ENCODE measurements at places on chromosomes 3 and 15.

GRCh38 chr3:125959317-125960065, 9.5 kb upstream of the ROPN1B start:
- no peaks in the 10 kb centered on the region for H3K4me1 ChIP-seq
- no peak overlapping the region for H3K4me3 ChIP-seq

DNA sequence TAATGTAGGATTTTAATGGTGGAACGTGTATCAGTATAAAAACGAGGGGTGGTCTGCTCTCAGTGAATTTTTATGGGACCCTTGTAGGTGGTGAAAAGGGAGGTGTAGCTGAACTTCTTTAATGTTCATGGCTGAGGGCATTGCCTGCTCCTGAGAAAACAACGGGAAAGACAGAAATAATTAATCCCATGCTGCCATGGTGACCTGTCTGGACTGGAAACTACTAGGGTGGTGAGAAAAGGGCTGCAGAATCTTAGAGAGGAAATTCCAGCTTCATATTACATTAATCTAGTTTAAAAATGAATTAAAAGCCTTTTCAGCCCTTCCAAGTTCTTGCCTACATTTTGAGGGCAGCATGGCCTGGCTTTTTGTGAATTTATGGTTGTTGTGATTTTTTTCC, 47.6 kb downstream of the ZBTB38 start:
- no peaks in the 10 kb centered on the region for H3K27me3 ChIP-seq
- H3K4me3 ChIP-seq: no peak overlapping the region
- peak overlapping the region; percentile 97 for H3K27ac ChIP-seq
- H3K4me1 ChIP-seq: peaks cover 95% of the 10 kb centered on the region
- peaks cover 77% of the 10 kb centered on the region for H3K36me3 ChIP-seq

GRCh38 chr15:60635507-60636352, 156.8 kb upstream of the ICE2 start:
- no peaks in the 10 kb centered on the region for H3K36me3 ChIP-seq
- H3K27ac ChIP-seq: no peak overlapping the region
- H3K27me3 ChIP-seq: peaks cover 8% of the 10 kb centered on the region
- no peak overlapping the region for H3K4me3 ChIP-seq
- DNase-seq: no peak

- H3K4me3 ChIP-seq: no peak overlapping the region
- no peaks in the 10 kb centered on the region for H3K27me3 ChIP-seq
- no peak for DNase-seq
Measured at GRCh38 chr3:3625544-3626271, 173.5 kb upstream of the LRRN1 start.

DNA sequence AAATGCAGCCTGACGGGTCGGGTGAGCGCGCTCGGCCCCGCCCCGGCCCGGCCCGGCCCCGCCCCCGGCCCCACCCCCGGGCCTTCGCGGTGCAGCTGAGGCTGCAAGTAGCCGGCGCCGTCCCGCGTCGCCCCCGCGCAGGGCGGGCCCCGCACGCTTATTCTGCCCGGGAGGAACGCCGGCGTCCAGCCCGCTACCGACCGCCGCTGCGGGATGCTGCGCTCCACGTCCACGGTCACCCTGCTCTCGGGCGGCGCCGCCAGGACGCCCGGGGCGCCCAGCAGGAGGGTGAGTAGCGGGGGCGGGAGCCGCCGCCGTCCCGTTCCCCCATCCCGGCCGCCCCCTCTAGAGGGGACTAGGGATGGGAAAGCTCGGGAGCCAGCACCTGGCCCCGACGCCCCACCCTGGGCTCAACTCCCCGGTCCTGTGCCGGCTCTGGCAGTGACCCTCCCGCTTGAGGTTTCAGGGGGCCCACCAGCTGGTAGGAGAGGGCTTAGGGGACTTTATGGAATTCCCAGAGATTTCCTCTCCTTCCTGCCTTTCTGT, at the start of gene MYZAP:
Gene MYZAP, plus strand, starts transcription at position 83 of the 546 bp plus-strand sequence. Its CDS starts 131 bp downstream, at position 214.
- H3K4me1 ChIP-seq: peaks cover 7% of the 10 kb centered on the region
- peaks cover 18% of the 10 kb centered on the region for H3K27me3 ChIP-seq
- H3K4me3 ChIP-seq: no peak within 1 kb of the TSS
- no peaks in the 10 kb centered on the region for H3K36me3 ChIP-seq
- DNase-seq: no peak

- H3K27ac ChIP-seq: no peak overlapping the region
- DNase-seq: no peak
- H3K4me1 ChIP-seq: no peaks in the 10 kb centered on the region
- peaks cover 3% of the 10 kb centered on the region for H3K27me3 ChIP-seq
- 0 out of 2 replicates have a peak, but pooled peaks cover 9% of the 10 kb centered on the region for H3K36me3 ChIP-seq
- H3K4me3 ChIP-seq: no peak overlapping the region
Measured at GRCh38 chr3:37571269-37571668, 290.4 kb upstream of the CTDSPL start.

DNA sequence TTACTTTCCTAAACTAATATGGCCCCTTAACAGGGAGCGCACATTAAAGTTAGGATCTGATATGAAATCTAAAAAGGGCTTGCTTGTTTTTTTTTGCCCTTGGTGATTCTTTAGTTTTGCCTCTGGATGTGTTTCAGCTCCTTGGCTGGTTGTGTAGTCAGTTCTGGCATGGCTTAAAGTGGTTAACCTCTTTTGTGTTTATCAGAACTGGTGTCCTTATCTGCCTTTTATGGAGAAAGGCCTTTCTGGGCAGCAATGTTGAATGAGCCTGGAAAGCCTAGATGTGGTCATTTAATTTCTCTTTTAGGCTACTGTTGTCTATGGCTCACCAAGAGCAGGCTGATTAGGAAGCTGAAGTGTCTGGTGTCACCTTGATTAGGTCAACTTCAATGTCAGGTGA, 254.5 kb upstream of the ROPN1 start:
- H3K27me3 ChIP-seq: peaks cover 9% of the 10 kb centered on the region
- DNase-seq: no peak
- no peaks in the 10 kb centered on the region for H3K36me3 ChIP-seq
- no peak overlapping the region for H3K27ac ChIP-seq
- peaks cover 28% of the 10 kb centered on the region for H3K4me1 ChIP-seq

- peak overlapping the region; percentile 62 for H3K4me3 ChIP-seq
- no peak overlapping the region for H3K27ac ChIP-seq
- no peaks in the 10 kb centered on the region for H3K36me3 ChIP-seq
Measured at GRCh38 chr3:113948015-113948917, 453 bp downstream of the ZDHHC23 start.

GRCh38 chr15:93942269-93942694, 289.1 kb upstream of the MCTP2 start:
- DNase-seq: no peak
- no peaks in the 10 kb centered on the region for H3K4me1 ChIP-seq
- peaks cover 3% of the 10 kb centered on the region for H3K27me3 ChIP-seq
- H3K36me3 ChIP-seq: no peaks in the 10 kb centered on the region
- H3K4me3 ChIP-seq: no peak overlapping the region
- no peak overlapping the region for H3K27ac ChIP-seq

Measured in HFFc6 (cell line).